Lower lobe of right lung (tissue), 2 donors: ENCODE measurements at places on chromosomes 5 and 9.

- no peak for DNase-seq
- H3K27me3 ChIP-seq: no peaks in the 10 kb centered on the region
- no peak overlapping the region for H3K27ac ChIP-seq
Measured at GRCh38 chr9:91847581-91848091, 102.4 kb downstream of the ROR2 start.

- no peaks in the 10 kb centered on the region for H3K36me3 ChIP-seq
- H3K27ac ChIP-seq: no peak overlapping the region
- H3K4me3 ChIP-seq: no peak overlapping the region
- no peaks in the 10 kb centered on the region for H3K27me3 ChIP-seq
Measured at GRCh38 chr5:82387001-82387818, 109.1 kb upstream of the RPS23 start.

- no peaks in the 10 kb centered on the region for H3K27me3 ChIP-seq
- no peak for DNase-seq
- H3K4me3 ChIP-seq: no peak overlapping the region
- H3K36me3 ChIP-seq: no peaks in the 10 kb centered on the region
Measured at GRCh38 chr5:121421646-121422045, 430.0 kb upstream of the FTMT start.

- H3K4me1 ChIP-seq: no peaks in the 10 kb centered on the region
- H3K27ac ChIP-seq: no peak overlapping the region
- H3K27me3 ChIP-seq: no peaks in the 10 kb centered on the region
- H3K4me3 ChIP-seq: no peak overlapping the region
- no peak for DNase-seq
Measured at GRCh38 chr9:36840898-36841536, 193.1 kb downstream of the PAX5 start.

GRCh38 chr9:131194762-131195161, 69.4 kb downstream of the NUP214 start:
- peaks cover 99% of the 10 kb centered on the region for H3K36me3 ChIP-seq
- H3K4me1 ChIP-seq: no peaks in the 10 kb centered on the region
- H3K27ac ChIP-seq: no peak overlapping the region
- no peak overlapping the region for H3K4me3 ChIP-seq

- no peaks in the 10 kb centered on the region for H3K4me1 ChIP-seq
- no peak for DNase-seq
- H3K36me3 ChIP-seq: no peaks in the 10 kb centered on the region
- no peak overlapping the region for H3K4me3 ChIP-seq
Measured at GRCh38 chr5:137142764-137143605, 356.1 kb downstream of the SPOCK1 start.

- H3K4me1 ChIP-seq: peaks cover 20% of the 10 kb centered on the region
- H3K27ac ChIP-seq: no peak overlapping the region
- DNase-seq: peak; percentile 22
- no peak overlapping the region for H3K4me3 ChIP-seq
Measured at GRCh38 chr5:135038205-135038812, 4.3 kb upstream of the PITX1 start.

DNA sequence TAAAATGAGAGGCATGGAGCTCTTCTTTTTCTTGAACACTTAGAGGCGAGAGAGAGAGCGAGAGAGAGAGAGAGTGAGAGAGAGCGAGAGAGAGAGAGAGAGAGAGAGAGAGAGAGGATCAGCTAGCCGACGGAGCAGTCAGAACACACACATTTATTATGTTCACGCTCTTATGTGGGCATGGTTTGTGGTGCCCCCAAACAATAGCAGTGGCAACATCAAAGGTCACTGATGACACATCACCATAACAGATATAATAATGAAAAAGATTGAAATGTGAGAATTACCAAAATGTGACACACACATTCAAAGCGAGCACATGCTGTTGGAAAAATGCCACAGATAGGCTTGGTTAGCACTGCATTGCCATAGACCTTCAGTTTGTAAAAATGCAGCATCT, 116.1 kb downstream of the KDM4C start:
- no peak for DNase-seq
- no peak overlapping the region for H3K4me3 ChIP-seq
- no peaks in the 10 kb centered on the region for H3K36me3 ChIP-seq
- no peak overlapping the region for H3K27ac ChIP-seq

GRCh38 chr5:133357758-133358157, 254.6 kb downstream of the FSTL4 start:
- H3K4me3 ChIP-seq: no peak overlapping the region
- H3K27ac ChIP-seq: no peak overlapping the region

DNA sequence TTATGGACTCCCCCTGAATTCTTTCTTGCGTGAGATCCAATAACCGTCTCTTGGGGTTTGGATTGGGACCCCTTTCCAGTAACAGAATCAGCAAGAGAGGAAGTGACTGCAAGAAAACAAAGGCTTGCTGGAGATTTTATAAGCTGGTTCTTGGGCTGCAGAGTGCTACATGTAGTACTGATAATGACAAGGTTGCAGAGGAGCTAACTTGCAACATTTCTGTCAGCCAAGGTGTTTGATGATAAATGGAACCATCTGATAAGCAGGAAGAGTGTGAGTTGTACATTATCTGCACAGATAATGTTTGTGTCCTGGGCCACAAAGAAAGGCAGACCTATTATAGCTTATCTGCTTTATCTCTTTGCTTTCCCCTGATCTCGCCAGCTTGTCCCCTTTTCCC, 37.1 kb downstream of the DNAJB5 start:
- H3K4me1 ChIP-seq: no peaks in the 10 kb centered on the region
- H3K4me3 ChIP-seq: no peak overlapping the region
- H3K27me3 ChIP-seq: no peaks in the 10 kb centered on the region

GRCh38 chr5:160289356-160289651, 23.1 kb downstream of the CCNJL start:
- H3K36me3 ChIP-seq: no peaks in the 10 kb centered on the region
- DNase-seq: no peak
- H3K27ac ChIP-seq: peak overlapping the region; percentile 77
- H3K4me1 ChIP-seq: peaks cover 48% of the 10 kb centered on the region

DNA sequence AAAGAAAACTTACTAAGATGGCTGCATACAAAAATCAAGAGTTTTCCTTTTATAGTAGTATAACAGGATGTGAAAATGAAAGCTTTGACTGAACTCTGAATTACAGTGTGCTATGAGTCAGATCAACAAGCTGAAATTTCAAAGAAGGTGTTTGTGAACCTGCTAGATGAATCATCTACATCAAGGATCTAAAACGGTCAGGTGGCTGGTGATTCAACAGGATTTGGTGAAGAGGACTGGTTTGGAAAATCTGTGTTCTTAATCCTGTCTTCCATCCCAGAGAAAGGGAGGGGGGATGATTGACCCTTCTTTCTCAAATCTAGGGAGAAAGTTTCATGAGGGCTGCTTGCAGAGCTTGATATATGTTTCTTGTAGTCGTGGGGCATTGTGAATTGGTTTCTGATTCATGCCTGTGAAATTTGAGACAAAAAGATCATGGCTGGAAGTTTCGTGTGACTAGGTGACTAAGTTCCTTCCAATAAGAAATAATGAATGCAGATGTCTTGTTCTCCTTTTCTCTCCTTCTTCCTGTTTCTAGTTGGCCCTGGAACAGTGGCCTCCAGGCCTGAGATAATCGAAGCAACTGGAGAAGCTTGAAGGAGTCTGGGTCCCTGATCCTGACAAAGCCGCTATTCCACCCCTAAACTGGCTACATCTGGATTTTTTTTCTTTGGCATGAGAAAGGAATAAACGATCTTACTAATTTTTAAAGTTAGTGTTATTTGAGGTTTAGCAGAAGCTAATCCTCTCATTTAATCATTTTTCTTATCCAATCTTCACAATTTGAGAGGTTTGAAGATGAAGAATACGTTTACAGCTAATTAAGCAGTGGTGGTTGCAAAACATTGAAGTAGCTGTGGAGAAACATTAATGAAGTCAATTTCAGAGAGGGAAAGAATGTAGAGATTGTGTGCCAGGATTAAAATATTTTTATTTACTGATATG, 67.2 kb downstream of the MRPS30 start:
- no peaks in the 10 kb centered on the region for H3K27me3 ChIP-seq
- H3K36me3 ChIP-seq: no peaks in the 10 kb centered on the region

DNA sequence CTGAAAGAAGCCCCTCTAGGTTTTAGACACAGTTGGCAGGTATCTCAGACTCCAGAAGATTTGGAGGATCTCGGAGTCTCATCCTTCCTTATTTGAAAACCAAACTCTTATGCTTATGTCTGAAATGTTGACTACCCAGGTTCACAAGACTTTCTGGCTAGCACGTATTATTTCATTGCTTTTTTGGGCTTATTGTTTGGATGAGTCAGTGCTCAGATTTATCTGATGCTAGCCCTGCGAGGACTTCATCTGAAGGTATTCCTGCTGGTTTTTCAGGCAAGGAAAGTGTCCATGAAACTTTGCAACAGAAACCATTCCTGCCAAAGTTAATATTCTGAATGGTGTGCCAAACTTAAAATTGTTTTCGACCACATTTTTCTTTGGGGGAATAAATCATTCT, 8.5 kb downstream of the OSTF1 start:
- no peak for DNase-seq
- H3K4me1 ChIP-seq: peaks cover 66% of the 10 kb centered on the region
- H3K36me3 ChIP-seq: no peaks in the 10 kb centered on the region
- H3K27ac ChIP-seq: no peak overlapping the region
- no peak overlapping the region for H3K4me3 ChIP-seq
- no peaks in the 10 kb centered on the region for H3K27me3 ChIP-seq

GRCh38 chr9:104853159-104853558, 74.8 kb downstream of the ABCA1 start:
- H3K4me3 ChIP-seq: no peak overlapping the region
- H3K4me1 ChIP-seq: peaks cover 34% of the 10 kb centered on the region
- DNase-seq: no peak
- H3K27me3 ChIP-seq: no peaks in the 10 kb centered on the region
- H3K36me3 ChIP-seq: peaks cover 55% of the 10 kb centered on the region
- no peak overlapping the region for H3K27ac ChIP-seq

DNA sequence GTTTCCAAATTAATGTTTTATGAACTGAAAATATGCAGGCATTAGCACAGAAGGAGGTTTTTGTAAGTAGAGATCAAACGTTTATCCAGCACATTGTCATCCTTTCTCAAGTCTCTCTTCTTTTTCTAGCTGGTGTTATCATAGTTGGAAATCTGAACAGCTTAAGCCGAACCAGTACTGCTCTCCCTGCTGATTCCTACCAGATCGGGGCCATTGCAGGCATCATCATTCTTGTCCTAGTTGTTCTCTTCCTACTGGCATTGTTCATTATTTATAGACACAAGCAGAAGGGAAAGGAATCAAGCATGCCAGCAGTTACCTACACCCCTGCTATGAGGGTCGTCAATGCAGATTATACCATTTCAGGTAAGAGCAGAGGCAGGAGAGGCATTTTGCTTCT, 72.1 kb upstream of the PRRC1 start:
- no peaks in the 10 kb centered on the region for H3K27me3 ChIP-seq
- no peak overlapping the region for H3K4me3 ChIP-seq
- no peaks in the 10 kb centered on the region for H3K36me3 ChIP-seq
- no peak overlapping the region for H3K27ac ChIP-seq

DNA sequence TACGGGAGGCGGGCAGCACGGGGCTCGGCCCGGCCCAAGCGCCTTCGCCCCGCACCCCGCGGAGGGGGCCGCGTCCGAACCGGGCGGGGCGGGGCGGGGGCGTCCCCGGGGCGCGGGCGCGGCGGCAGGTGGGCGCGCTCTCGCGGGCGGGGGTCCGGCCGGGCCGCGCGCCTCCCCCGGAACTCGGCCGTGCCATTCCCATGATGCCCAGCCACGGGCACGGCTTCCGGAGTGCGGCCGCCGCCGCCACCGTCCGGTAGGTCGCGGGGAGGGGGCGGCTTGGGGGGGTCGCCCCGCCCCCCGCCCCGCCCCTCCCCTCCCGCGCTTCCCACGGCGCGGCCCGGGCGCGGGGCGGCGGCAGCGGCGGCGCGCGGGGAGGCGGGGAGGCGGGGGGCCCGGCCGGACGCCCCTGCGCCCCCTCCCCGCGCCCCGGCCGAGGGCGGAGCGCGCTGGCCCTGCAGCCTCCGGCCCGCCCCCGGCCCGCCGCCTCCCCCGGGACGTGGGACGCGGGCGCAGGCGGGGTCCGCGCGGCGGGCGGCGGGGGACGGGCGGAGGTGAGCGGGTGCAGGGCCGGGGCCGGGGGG, at the start of gene PPP1R26:
PPP1R26 (plus strand) TSS at position 314 of the 584 bp plus-strand sequence. CDS start 4,729 bp downstream, outside the sequence.
- peak within 1 kb of the TSS; percentile 88 for H3K27ac ChIP-seq
- H3K36me3 ChIP-seq: peaks cover 14% of the 10 kb centered on the region
- peak within 1 kb of the TSS; percentile 73 for H3K4me3 ChIP-seq
- H3K27me3 ChIP-seq: no peaks in the 10 kb centered on the region

GRCh38 chr5:79225441-79225840, 10.5 kb upstream of the JMY start:
- no peak overlapping the region for H3K27ac ChIP-seq
- H3K4me1 ChIP-seq: no peaks in the 10 kb centered on the region
- no peaks in the 10 kb centered on the region for H3K36me3 ChIP-seq
- DNase-seq: no peak
- H3K4me3 ChIP-seq: no peak overlapping the region

DNA sequence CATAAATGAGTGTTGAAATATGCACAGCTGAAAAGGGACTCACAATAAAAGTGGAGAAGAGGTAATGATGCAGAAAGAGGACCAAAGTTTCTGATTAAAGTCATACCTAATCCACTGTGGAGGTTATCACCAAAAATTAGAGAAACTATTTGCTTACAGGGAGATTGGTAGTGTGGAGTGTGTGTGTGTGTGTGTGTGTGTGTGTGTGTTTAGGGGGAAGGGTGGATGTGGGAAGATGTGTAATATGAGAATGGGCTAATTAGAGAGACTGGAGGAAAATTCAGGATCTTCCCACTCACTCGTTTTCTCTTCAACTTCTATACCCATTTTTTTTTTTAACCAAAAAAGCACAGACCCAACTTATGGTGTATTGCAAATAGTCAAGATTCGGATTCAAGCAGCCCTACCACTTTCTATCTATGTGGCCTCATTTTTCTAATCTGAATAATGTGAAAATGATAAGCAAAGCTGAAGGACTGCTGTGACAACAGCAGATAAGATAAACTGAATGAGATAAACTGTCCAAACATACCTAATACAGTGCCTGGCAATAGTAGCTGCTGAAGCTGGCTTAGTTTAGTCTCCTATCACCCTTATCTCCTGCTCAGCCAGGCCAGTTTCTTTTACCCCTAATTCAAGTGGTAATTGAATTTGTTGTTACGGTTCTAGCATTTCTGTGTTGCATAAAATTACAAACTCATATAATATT, 501.1 kb downstream of the KDM4C start:
- no peaks in the 10 kb centered on the region for H3K36me3 ChIP-seq
- H3K27me3 ChIP-seq: no peaks in the 10 kb centered on the region
- H3K4me1 ChIP-seq: no peaks in the 10 kb centered on the region
- H3K27ac ChIP-seq: no peak overlapping the region

GRCh38 chr9:123191680-123192079, 76.7 kb downstream of the STRBP start:
- H3K4me3 ChIP-seq: no peak overlapping the region
- H3K4me1 ChIP-seq: no peaks in the 10 kb centered on the region
- H3K27me3 ChIP-seq: no peaks in the 10 kb centered on the region
- H3K27ac ChIP-seq: no peak overlapping the region
